ENCODE measurements at places on chromosomes 2 and 18.

GRCh38 chr2:17822445-17823117 is 6.3 kb downstream of the MSGN1 start:
- no peak for DNase-seq

- no peak for DNase-seq
These were observed 155.7 kb upstream of the SH3BP4 start for GRCh38 chr2:234796045-234796591.

DNA sequence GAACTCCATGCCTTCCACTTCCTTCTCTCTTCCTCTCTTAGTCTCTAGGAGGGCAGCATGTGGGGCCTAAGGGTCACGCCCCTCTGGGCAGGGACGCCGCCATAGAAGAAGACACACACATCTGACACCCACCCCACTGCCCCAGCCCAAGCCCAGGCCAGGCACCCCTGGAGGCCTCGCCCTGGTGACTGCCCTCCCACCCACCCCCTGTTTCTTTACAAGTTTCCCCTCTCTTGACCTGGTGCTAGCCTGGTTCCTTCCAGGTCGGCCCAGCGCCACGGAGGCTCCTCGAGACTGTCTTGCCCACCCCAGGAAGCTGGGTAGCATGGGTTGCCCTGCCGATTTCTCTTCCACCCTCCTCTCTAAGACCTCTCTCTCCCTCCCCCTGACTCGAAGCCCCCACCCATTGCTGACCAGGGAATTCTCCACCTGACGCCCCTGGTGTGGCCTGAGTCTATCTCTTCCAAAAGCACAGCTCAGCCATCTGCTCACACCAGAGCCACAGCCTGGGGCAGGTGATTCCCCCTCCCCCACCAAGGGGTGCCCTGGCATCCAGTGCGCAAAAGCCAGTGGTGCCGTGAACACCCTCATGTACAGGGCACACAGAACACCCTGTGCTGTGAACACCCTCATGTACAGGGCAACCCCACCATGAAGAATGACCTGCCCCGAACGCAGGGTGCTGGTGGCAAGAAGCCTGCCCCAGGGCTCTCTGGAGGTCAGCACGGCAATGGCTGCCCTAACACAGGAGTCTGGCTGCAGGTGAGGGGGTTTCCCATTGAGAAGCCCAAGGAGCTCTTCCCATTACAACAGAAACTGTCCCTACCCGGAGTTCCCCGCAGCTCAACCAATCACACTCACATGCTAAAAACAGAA is 13.5 kb upstream of the SALL3 start:
- DNase-seq: no peak

GRCh38 chr18:9740071-9740470 is 32.0 kb downstream of the RAB31 start:
- DNase-seq: no peak

- no peak for DNase-seq
These were observed 57.6 kb upstream of the IGFBP5 start for GRCh38 chr2:216752855-216753505.

GRCh38 chr2:121244616-121245015 is 40.4 kb downstream of the TFCP2L1 start:
- DNase-seq: no peak

- no peak for DNase-seq
These were observed 60.4 kb downstream of the FAM117B start for GRCh38 chr2:202695166-202695565.

GRCh38 chr2:38417745-38418689 is 40.9 kb upstream of the ATL2 start:
- DNase-seq: no peak

GRCh38 chr2:226136739-226137138 is 662.9 kb downstream of the IRS1 start:
- DNase-seq: no peak

DNA sequence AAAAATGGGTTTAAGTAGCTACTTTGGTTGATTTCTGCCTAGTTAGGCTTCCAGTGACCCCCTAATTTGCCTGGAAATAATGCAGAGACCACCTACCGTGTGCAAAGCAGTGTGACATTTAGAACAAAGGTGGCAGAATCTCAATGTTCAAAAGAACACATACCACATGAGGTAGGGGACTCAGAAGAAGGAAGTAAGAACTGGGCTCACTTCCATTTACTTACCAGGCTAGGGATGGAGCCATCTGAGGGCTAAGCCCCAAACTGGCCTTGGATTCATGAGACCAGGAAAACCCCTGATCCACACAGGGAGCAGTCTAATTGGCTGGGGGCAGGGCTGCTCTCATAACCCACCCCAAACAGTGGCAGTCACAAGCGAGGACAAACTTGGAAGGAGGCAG is 190.7 kb downstream of the NCKAP5 start:
- DNase-seq: no peak

GRCh38 chr2:73266061-73266901 is 18.0 kb downstream of the FBXO41 start:
- no peak for DNase-seq

DNA sequence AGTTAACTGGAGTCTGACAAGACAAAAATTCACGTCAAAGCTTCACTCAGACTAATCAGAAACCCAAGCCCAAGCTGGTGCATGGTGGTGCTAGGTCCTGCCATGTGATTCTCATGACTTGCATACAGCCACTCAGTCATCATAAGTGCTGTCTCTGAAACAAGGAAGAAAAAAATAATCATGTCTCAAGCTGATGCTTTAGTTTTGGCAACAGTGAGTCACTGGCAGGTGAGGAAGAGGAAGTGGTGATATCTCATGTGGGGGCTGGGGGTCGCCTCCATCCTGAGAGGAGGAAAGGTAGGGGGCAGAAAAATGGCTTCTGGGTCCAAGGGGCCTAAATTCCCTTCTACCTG is 136.3 kb downstream of the TMEM163 start:
- DNase-seq: no peak

GRCh38 chr18:40159141-40160017 is 1795.7 kb upstream of the PIK3C3 start:
- DNase-seq: no peak

- DNase-seq: no peak
These were observed 33.9 kb upstream of the GORASP2 start for GRCh38 chr2:170895023-170895757.

- no peak for DNase-seq
These were observed 39.3 kb upstream of the EPB41L3 start for GRCh38 chr18:5582849-5583681.

DNA sequence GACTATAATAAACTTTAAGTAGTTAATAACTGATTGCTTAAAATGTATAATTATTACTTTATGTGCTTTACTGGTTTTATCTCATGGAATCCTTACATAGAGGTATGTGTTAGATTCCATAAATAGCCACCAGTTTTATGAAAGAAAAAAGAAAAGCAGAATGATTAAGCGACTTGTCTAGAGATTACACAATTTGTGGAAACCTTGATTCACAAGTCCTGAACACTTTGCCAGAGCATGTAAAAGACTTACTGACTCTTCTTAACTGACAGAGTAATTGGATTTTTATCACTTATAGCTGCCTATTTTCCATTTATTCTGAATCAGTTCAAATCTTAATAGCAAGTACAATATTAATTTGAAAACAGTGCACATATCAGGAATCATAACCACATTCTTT is 448.7 kb upstream of the NETO1 start:
- DNase-seq: no peak

GRCh38 chr18:32460171-32460731 is 10.4 kb downstream of the GAREM1 start:
- no peak for DNase-seq

DNA sequence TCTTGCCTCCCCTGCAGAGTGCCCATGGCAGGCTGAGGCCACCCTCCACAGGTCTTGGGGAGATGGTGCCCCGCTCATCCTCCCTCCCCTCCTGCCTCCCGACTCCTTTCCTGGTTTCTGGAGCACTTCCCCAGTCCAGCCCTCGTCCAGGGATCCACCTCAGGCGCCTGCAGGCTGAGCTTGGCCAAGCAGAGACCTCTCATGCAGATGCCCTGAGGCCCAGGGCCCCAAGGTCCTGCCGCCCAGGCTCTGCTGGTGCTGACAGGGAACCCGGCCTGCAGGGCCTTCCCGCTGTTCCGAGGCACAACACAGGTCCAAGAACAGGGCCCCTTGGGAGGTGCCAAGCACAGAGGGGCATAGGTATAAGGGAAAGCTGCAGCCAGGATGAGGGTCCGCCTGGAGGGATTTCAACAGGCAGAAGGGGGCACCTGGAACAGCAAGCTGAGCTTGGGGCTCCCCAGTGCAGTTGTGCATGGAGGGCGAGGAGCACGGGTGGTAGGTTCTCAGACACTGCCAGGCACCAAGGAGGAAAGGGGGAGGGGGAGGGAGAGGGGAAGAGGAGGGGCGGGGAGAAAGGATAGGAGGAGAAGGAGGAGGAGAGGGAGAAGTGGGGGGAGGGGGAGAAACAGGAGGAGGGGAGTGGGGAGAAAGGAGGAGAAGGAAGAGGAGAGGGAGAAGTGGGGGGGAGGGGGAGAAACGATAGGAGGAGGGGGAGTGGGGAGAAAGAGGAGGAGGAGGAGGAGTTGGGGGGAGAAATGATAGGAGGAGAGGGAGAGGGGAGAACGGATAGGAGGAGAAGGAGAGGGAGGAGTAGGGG is 1.2 kb upstream of the ANO7 start:
- DNase-seq: no peak

GRCh38 chr2:206721256-206721920 is 3.2 kb upstream of the DYTN start:
- no peak for DNase-seq

DNA sequence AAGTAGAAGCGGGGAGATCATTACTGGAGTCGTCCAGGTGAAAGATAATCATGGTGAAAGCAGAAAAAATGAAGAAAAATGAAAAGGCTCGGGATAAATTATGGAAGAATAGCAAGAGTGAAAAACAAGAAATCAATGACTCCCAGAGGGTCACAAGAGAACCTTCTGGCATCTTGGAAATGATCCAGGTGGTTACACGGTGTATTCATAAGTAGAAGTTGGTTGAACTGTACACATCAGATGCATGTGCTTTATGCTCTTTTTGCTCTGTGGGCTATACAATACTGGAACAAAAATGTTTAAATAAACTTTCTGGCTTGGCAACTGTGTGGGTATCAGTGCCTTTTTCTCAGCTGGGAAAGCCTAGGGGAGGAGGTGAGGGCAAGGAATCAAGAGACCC is 348.9 kb downstream of the RND3 start:
- DNase-seq: no peak

DNA sequence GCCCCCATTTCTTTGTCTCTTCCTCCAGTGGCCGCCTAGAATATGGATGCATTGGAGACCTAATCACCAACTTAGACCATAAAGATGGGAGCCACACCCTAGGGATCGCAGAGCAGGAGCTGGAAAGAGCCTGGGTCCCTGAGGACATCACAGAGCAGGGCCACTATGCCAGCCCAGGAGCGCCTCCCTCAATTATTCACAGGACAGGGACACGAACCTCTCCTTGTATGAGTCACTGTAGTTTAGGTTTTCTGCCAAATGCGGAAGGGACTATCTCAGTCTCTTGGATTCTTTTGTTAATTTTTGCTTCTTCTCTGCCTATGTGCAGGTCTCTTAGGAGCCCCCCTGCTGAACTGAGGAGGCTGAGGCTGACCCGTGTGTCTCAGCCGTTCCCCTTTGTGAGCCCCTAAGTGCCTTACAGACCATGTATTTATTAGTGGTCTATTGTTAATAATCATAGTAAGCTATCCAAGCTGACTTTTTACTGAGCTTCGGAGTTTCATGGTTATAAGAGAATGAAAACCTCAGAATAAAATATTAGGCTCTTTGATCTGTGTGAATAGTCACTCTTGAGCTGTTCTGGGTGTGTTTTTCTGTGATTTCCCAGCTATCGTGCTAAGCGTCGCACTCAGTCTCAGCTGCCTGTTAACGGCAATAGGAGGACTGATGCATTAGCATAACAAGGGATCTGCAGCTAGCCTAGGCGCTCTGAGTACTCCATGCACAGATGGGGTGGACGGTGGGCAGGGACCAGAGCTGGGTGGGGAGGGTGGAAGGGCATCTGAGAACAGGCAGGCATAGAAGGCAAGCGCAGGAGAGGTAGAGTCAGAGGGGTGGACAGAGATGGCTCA is 12.7 kb upstream of the PTPN4 start:
- no peak for DNase-seq

GRCh38 chr2:157557770-157558169 is 70.9 kb downstream of the ACVR1C start:
- no peak for DNase-seq

DNA sequence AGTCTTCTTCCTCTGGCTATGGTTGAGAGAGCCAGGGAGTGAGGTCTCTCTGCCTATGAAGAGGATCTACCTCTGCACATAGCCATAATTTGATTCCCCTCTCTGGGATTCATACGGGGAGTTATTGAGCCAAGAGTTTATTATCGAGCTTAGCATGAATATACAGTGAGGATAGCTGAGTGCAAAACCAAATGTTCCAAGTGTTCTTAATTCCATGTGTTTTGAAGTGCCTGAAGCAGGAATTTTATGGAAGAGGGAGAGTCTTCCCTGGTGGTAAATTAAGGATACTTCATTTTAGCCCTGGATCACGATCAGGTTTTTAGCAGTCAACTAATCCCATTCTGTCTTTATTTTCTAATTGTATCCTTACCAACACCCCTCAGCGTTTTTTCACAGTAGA is 270.6 kb downstream of the C1D start:
- no peak for DNase-seq

DNA sequence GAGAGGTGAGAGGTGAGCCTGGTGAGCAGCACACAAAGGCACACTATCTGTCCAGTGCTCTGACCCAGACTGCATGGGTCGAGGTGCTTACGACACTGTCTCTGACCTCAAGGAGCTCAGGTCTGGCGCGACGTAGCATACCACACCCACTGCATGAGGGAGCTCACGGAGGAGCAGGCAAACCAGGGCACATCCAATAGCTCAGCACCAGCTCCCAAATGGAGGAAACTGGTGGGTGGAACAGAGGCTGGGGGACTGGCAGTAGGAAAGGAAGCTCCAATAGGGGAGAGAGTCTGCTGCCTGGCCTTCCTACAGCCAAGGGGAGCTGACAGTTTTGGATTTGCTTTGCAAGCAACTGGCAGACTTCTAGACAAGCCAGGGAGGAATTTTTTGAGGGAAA is 36.3 kb downstream of the CELF4 start:
- no peak for DNase-seq

DNA sequence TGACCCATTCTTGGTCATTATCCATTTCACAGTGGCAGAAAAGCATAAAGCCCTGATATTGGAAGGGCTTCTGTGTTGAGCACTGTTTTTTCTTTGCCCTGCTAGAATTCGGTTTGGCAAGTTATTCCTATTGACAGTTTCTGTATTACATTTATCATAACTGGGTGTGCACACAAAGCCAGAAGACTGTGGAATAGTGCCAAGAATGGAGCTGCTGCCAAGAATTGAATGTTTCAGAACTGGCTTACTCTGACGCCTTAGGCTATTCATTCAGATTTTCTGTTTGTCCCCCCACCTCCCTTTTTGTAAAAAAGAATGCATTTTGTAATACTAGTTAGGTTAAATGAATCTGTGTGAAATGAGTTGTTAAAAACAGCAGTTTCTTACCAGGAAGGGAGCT is 12.7 kb downstream of the KDM3A start:
- DNase-seq: no peak

- no peak for DNase-seq
These were observed 8.2 kb upstream of the RMP24 start for GRCh38 chr18:35964319-35964718.

DNA sequence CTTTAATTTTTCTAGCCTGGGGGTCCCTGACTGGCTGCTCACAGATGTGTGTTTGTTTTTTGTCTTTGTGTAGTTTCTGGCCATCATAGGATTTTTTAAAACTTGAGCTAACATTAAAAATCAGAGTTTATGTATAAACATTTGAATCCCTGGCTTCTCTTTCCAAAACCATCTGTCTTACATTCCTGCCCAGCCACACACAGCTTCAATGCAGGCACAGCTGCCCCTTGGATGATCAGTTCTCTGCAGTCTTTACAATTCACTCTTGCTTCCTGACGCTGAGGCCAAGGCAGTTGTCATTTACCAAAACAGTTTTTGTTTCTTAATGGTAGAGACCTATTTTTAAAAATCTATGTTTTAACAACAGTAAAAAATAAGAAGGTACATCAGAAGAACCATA is 169.2 kb upstream of the LRRTM1 start:
- DNase-seq: no peak

Data from stimulated activated CD8-positive, alpha-beta memory T cell treated with anti-CD3 and anti-CD28 coated beads, Interleukin-15, amount 100 ng/mL, for 4 hours (primary cell).